Activated T-cell treated with anti-CD3 and anti-CD28 coated beads for 1 hour (primary cell): ENCODE measurements at places on chromosomes 3 and 15.

DNA sequence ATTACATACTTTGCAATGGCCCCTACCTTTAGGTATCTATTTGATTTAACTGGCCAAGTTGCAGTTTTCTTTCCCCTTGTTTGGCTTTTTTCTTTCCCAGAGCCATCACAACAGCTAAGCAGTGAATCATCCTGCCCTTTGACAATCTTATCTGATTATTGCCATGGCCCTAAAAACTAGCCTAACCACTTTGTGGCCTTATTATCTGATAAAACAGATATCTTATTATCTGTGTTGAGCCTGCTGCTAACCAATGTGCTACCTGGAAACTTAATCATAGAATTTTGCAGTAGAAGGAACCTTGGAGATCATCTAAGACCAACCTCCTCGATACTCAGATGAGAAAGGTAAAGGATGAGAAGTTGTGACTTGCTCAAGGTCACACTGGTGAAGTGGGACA lies 37.1 kb downstream of the EIF4E3 start:
- no peak for DNase-seq

GRCh38 chr3:113234028-113234427 lies 22.7 kb downstream of the BOC start:
- DNase-seq = no peak

DNA sequence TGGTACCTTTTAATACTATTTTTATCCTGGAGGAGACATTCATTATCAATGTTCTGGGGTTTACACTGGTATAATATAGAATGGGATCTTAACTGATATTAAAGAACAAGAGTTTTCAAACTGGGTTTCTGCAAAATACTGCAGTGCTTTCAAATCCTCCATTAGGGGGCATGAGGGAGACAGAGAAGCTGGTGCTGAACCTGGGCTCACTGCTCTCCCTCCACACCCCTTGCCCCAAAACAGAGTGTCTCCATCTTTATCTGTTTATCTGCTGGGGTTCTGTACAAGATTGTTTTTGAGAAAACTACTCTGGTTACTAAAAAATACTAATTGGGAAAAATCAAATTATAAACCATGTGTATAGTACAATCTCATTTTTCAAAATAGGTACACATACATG lies 41.7 kb downstream of the CADPS start:
- DNase-seq = no peak

- no peak for DNase-seq
Observed at GRCh38 chr3:11379238-11379823, 107.1 kb downstream of the ATG7 start.

DNA sequence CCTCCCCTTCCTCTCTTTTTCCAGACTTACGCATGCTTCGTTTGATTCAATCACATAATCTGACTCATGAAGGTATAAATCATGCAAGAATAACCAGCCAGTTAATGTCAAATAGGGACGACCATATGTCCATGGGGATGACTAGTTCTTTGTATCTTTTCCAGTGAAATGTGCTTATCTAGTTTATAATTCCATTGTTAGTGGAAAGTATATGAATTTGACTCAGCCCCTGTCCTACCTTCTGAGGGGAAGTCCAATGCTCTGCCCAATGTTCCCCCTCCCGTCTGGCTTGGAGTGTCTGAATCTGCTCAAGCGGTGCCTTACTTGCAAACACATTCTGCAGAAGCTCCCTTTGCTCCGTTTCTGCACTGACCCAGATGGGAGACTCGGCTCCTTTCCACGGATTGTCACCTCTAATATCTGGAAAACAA lies 55.0 kb upstream of the EPHB3 start:
- DNase-seq = no peak

DNA sequence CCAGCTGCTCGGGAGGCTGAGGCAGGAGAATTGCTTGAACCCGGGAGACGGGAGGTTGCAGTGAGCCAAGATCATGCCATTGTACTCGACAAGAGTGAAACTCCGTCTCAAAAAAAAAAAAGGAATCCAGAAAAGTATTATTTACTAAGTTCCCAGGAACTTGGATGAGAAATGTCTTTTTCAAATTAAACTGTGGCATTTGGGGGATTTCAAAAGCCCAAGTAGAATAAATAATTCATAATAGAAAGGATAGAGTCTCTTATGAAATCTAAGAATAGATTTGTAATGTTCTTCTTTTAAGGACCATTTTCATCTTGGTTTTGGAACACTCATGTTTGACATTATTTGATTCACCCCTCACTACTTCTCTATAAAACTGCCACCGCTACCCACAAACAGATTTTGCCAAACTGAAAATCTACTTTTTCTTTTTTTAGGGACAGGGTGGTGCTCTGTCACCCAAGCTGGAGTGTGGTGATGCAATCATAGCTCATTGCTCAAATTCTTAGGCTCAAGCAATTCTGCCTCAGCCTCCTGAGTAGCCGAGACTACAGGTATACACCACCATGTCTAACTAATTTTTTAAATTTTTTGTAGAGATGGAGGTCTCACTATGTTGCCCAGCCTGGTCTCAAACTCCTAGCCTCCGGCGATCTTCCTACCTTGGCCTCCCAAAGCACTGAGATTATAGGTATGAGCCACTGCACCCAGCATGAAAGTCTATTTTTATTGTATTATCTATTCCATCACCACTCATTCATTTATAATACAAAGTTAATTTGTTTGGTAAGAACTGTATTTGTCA lies 99.3 kb downstream of the SENP2 start:
- no peak for DNase-seq

- no peak for DNase-seq
Observed at GRCh38 chr15:57718309-57718708, 11.8 kb downstream of the POLR2M start.

DNA sequence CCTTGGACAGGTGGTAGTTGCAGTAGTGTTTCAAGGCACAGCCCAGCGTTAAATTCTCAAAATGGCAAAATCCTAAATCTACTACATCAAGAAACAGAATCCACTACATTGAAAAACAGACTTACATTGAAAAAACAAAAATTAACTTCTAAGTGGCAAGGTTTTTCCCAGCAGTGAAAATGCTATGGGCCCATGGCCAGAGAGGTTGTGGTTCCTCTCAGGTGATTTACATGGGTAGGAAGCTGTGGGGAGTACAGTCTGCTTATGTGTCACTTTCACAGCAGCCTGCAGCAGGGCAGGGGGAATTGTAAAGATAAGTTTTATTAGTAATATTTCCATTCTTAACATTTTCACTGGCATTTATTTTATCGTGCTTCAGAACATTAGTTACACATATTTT lies 24.9 kb downstream of the TTC14 start:
- no peak for DNase-seq

DNA sequence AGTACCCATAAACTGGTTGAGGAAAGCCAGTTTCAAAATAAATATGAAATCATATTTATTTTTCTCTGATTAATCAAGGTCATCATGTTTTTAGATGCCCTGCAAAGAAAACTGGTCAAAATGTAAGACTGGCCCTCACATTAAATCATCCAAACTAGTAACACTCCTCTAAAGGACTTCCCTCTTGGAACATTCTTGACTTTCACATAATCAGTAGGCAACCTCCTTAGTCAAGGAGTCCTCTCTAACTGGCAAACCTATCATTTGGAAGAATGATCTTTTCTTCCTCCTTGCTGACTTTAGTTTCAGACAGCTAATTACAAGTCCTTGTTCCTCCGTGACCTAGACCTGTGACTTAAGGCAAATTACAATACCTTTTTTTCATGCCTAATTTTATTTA lies 82.5 kb upstream of the DCBLD2 start:
- DNase-seq = no peak

DNA sequence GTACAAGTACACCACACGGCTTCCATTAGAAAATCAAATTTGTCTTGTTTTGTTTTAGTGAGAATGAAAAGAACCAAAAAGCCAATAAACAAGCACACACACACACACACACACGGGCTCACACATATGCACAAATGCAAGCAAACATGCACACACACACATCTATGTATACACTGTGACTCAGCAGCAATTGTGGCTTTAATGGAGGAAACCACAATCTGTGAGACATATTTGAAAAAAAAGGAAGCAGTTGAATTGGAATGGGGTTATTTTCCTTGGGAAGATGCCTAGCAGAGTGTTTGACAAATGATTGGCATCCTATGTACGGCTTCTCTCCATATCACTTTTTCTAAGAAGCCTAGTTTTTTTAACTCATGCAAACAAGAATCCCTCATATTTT lies 201.1 kb upstream of the ARRDC4 start:
- DNase-seq = no peak

GRCh38 chr3:163129287-163129686 lies 1632.7 kb downstream of the OTOL1 start:
- no peak for DNase-seq

DNA sequence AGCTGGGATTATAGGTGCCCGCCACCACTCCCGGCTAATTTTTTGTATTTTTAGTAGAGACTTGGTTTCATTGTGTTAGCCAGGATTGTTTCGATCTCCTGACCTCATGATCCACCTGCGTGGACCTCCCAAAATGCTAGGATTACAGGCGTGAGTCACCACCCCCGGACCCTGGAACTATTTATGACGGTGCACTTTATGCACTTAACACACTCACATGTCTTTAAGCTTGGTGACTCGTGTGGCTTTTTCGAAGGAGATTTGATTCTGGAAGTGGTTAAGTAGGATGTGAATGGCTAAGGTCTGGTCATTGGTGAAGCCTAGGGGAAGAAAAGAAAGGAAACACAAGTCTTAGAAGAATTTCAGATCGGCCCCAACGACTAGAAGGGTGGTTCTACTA lies 20.3 kb downstream of the BBS4 start:
- no peak for DNase-seq

- no peak for DNase-seq
Observed at GRCh38 chr3:137204409-137204808, 246.6 kb downstream of the IL20RB start.

GRCh38 chr3:45078910-45079522 lies 52.9 kb downstream of the CLEC3B start:
- DNase-seq = no peak

DNA sequence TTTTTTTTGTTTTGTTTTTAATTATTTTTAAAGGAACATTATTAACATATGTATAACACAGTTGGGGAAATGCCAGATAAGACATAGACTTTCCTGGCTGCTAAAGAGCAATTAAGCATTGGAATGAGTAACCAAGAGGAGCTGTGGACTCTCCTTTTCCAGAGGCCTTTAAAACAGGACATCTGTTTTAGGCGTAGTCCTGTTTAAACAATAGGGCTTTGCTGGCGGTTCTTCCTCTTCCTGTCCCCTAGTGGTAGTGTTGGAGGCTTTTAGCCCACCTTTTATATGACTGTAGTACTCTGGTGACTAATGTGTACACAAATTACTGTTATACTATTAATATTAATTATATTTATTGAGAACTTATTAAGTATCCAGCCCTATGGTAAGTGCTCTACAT lies 81.9 kb downstream of the PPARG start:
- no peak for DNase-seq

GRCh38 chr3:108698461-108698860 lies 58.7 kb downstream of the RETNLB start:
- no peak for DNase-seq

DNA sequence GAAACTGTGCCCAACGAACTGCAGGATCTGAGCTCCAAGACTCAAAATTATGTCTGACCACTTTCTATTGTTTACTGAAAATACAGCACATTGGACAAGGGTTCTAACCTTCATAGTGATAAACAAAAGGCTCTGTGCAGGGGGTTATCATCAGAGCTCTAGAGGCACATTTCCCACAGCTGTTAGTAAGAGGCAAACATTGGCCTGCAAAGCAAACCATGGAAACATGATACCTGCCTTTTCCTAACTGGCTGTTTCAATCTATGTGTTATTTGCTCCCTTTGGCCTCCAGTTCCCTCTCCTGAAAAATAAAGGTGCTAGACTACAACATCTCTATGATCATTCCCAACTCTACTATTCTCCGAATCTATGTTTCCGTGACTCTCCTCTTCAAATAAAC lies 159.7 kb upstream of the ARHGEF26 start:
- no peak for DNase-seq

DNA sequence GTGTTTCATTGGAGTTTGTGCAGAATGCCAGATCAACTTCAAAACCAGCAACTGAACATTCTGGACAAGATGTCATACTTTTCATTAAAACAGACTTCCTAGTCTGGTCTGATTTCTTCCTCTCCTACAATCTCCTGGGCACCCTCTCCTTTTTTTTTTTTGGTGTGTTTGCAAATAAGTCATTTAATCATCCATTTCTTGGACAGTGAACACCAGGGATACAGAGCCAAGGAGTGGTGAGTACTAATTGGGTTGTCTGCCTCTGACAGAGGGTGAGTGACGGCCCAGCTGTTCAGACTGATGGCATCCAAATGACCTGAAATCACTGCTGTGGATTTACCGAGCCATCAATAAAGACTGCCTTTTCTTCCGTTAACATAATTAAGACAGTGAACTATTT lies 158.0 kb downstream of the STT3B start:
- DNase-seq = no peak

DNA sequence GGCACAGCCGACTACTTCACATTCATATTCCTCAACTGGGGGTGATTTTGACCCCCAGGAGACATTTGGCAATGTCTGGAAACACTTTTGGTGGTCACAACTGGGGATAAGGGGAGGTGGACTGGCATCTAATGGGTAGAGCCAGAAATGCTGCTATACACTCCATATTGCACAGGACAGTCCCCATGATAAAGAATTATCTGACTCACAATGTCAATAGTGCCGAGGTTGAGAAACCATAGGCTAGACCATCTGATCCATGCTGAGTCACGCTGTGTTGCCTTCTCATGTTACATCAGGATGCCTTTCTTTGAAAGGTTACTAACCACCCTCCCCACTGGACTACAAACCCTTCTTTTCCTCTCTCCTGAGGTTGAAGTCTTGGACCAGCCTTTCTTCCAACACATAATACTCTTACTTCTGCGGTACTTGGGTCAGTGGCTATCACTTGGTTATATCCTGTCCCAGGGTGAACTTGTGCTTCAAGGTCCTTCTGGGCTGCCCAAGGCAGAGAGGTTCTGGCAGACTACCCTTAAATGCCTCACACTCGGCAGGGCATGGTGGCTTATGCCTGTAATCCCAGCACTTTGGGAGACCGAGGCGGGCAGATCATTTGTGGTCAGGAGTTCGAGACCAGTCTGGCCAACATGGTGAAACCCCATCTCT lies 68.8 kb downstream of the CTNNB1 start:
- no peak for DNase-seq

DNA sequence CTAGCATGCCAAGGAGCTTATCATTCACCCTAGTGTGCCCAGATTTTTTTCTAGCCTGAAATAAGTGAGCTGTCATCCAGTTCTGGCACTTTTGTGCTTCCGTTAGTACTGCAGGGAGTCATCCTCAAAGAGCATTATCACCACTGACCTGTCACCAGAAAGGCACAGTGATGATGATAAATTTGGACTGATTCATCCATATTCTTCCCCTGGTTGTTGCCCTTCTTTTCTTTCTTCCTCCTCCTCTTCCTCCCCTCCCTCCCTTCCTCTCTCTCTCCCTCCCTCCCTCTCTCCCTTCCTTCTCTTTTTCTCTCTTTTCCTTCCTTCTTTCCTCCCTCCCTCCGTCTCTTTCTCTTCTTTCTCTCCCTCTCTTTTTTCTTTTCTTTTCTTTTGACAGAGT lies 21.3 kb downstream of the SLC35G2 start:
- DNase-seq = no peak

GRCh38 chr3:52504977-52505376 lies 9.8 kb downstream of the STAB1 start:
- DNase-seq = no peak
